Activated naive CD4-positive, alpha-beta T cell treated with anti-CD3 and anti-CD28 coated beads, Interleukin-2, amount 50 U/mL, for 72 hours (primary cell): ENCODE measurements at places on chromosomes 5 and 9. TPM values are rescaled to one million over a fixed set of nuclear protein-coding genes. Genes with fewer than 3 reads are reported as not detected.

- DNase-seq = peak; percentile 3
Observed at GRCh38 chr5:26700759-26701384, 337.5 kb downstream of the CDH9 start.

DNA sequence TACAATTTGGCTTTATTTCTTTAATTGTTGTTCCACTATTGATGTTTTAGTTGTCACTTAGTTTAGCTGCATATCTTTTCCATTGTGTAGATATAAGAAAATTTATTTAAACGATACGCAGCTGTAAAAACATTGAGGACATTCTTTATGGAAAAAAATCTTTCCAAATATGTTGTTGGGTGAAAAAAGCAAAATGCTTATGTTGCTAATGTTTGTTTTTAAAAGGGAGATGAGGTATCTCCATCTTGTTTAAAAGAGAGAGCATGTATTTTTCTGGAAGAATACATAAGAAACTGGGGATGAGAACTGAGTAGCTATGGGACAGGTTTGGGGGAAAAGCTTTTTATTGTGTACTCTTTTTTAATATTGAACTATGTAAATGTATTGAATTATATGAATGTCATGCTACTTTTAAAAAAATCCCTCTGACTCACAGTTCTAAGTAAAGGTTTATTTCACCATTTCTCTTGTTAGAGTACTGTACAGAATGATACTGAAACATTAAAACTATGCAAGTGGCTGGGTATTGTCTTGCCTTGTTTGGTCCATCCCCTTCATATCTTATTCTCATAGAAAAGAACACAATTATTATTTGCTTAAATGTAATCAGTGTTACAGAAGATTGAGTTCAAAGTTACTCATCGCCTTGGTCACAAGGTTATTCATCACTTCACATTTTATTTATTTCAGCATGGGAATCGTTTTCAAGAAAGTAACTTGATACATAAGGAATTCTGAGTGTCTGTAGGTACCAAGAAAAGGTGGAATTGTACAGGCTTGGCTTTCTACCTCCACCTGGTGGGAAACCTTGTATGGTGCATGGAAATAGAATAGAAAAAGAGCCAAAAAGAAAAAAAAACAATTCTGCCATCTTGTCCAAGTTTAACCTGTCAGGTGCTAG lies 85.8 kb downstream of the RIC1 start:
- DNase-seq = no peak

DNA sequence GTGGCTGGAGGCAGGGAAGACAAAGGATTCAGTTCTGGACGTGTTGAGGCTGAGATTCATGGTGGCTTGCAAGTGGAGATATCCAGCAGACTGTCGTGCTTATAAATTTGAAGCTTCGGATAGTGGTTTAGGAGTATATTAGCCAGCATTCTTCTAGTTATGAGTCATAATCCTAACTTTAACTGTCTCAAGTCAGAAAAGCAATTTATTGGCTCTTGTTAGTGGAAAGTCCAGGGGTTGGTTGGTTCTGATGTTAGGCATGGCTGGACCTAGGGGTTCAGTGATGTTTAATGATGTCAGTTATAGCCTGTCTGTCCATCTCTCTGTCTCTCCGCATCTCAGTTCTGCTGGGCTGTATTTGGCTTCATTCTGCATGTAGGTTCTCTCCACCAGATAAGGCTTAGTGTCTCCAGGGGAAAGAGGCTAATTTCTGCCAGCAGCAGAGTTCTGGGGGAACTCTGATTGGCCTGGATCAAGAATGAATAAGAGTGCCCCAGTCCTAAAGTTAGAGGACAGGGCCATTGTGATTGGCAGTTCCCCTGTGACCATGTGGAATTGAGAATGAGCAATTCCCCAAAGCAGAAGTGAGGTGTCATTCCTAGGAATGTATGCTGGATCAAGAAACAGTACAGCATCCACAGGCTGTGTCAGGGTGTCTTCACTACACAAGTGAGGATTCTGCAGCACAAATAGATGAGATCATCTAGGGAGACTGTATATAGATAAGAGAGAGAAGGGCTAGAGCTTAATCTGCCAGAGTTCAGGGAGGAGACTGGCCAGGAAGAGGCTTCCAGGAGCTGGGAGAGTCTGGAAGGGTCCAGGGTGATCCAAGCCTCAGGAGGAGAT lies 72.9 kb upstream of the SHB start:
- no peak for DNase-seq

- DNase-seq = peak; percentile 61
Observed at GRCh38 chr5:157390551-157391297, 69.3 kb upstream of the NIPAL4 start.

Gene ZNF189
- 8.8 TPM for total RNA-seq

Gene CYFIP2
- 335 TPM for total RNA-seq

Gene SLC25A48
- total RNA-seq = not detected

Gene NUTM2G
- total RNA-seq = not detected

- peak; percentile 40 for DNase-seq
Observed at GRCh38 chr9:133534346-133535291, at the start of gene ADAMTSL2. TSS of gene ADAMTSL2 (plus strand) at chr9:133534704. CDS start at chr9:133536713, 2,009 bp downstream.

GRCh38 chr5:7218141-7218540 lies 177.8 kb upstream of the ADCY2 start:
- DNase-seq = no peak

GRCh38 chr5:72572236-72572765 lies 65.1 kb upstream of the ZNF366 start:
- no peak for DNase-seq

Gene TNFSF8
- total RNA-seq = 26.9 TPM

GRCh38 chr9:77588271-77588937 lies 59.7 kb downstream of the GNA14 start:
- DNase-seq = no peak

GRCh38 chr5:168925160-168925559 lies 346.0 kb upstream of the PANK3 start:
- DNase-seq = no peak

- DNase-seq = no peak
Observed at GRCh38 chr9:38305582-38305981, 86.9 kb upstream of the ALDH1B1 start.

DNA sequence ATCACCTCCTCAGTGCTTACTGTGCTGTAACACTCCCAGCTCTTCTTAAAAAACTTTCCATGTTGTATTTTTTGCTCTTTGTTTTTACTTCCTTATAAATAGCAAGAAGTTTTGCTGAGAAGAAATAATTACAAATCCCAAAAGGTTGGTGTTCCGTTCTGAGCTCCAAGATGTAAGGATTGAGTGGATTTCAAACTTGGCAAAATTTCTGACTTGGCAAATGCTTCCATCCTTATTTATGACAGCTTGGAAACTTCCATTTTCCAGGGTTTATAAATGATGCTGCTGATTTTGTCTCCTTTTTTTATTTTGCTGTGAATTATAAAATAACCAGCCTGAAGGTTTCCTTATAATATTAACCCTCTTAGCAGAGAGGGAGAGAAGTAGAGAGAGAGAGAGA lies 151.9 kb downstream of the NTRK2 start:
- DNase-seq = no peak

Gene DNAH5
- total RNA-seq = not detected

GRCh38 chr5:41406424-41406823 lies 104.0 kb downstream of the PLCXD3 start:
- no peak for DNase-seq

DNA sequence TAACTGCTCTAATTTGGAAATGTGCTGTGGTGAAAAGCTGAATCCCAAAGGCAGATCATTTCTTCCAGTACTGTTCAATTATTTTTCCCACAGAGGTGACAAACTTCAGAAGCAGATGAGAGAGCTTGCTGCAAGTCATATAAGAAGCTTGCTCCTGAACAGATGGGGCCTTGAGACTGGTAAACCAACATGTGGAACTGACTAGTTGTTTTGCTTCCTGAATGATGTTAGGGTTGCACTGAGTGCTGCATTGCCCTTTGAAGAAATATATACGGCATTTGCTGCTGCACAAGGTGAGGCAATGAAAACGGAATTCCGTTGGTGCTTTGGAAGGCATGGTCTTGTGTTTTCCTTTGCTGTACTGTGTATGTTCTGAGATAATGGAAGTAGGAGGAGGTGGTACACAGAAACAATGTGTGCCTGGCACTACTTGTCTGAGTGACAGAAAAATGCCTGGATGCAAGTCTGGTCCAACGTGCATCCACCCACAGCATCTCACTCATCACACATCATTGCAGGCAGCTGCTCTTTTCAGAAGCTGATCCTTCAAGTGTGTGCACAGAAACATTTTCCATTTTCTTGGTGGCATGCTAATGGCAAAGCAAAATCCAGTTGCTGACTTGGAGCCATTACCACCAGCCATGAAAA lies 76.9 kb downstream of the ANKH start:
- DNase-seq = no peak

Gene TOR2A
- total RNA-seq = 10.9 TPM

Gene PTGES
- 0.41 TPM for total RNA-seq

DNA sequence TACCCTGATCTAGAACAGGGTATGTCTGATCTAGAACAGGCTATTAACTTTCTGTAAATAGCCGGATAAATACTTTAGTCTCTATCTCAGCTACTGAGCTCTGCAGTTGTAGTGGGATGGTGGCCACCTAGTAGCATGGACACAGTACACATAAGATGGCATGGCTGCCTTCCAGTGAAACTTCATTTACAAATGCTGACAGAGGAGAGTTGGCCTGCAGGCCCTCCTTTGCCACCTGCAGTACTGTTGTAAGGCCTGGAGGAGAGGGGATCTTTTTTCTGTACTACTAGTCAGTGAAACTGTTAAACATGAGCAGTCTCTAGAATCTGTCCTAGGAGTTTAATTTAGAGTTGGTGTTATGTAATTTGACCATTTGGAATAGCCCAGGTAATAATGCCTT lies 86.0 kb downstream of the TRIO start:
- DNase-seq = no peak

Gene SEMA5A
- total RNA-seq = not detected

Gene ZNF354C
- total RNA-seq = 6.9 TPM

GRCh38 chr5:96909003-96909402 lies 26.9 kb upstream of the LNPEP start:
- no peak for DNase-seq

DNA sequence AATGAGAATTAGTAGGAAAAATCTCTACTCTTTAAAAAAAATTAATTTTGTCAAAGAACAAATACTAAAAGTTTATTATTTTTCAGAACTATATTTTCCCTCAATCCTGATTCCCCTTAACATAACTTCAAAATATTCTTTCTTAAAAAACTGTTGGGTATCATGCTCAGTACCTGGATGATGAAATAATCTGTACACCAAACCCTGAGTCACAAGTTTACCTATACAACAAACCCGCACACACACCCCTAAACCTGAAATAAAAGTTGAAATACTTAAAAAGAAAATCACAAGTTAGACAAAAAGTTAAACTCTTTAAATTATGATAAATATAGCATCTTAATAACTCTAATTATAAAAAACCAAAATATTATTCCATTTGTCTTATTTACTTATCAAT lies 812.3 kb downstream of the MAT2B start:
- DNase-seq = no peak

GRCh38 chr5:4643190-4643589 lies 496.9 kb upstream of the ADAMTS16 start:
- DNase-seq = no peak

DNA sequence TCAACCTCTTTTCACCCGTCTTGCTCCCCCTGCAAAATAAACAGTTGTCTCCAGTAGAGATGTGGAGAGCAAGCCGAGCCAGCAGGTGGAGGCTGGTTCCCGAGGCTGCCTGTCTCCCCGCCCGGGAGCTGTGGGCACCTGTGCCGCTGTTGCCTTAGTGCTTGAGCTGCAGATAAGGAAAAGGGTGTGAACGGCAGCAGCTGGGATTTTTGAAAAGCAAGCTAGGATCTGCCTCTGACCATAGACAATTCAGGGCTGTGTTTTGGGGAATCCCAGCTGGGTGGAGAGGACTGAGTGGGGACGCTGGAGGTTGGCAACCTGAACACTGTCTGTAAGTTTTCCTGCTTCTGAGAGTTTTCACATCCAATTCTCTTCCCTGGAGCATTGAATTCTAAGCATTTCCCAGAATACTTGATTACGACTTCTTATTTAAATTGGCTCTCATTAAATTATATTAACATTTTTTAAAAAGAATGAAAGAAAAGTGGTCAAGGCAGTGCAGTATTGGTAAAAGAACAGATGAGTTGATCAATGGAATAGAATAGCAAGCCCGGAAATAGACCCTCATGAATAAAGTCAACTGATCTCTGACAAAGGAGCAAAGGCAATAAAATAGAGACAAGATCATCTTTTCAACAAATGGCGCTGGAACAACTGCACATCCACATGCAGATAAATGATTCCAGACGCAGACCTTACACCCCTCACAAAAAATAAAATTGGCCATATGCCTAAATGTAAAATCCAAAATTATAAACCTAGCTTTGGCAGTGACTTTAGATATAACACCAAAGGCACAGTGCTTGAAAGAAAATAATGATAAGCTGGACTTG lies 9.7 kb downstream of the WNK2 start:
- no peak for DNase-seq

DNA sequence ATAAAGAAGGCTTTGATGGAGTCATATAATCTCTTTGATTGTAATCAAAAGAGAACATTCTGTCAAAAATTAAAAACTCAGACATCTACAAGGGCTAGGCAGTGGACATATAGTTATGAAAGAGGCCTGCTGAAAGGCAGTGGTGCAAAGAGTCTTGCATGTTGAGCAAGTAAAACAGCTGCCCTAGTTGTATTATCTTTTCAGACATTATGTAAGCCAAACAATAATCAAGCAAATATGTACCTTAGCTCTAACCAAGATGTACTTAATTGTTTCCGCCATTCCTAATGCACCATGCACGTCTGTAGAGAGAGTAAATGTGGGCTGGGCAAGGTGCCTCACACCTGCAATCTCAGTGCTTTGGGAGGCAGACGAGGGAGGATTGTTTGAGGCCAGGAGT lies 14.3 kb downstream of the GAPT start:
- no peak for DNase-seq

Gene ZNF608
- total RNA-seq = not detected

DNA sequence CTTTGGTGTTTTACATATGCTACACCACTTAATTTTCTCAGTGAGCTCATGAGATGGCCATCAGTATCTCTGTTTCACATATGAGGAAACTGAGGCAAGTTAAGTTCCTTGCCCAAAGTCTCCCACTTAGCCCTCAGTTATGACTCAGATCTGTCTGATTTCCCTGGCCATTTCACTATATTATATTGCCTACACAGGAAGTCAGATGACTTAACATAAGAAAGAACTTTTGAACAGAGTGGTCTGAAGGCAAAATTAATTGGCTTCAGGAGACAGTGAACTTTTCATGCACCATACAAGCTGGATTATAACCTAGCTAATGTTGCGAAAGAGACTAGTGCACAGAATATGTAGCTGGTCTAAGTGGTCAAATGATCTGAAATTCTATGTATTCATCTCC lies 221.6 kb downstream of the NFIB start:
- DNase-seq = no peak

Gene MIGA2
- total RNA-seq = 30.4 TPM

GRCh38 chr5:17448877-17449276 lies 49.2 kb upstream of the TAF11L2 start:
- no peak for DNase-seq

- no peak for DNase-seq
Observed at GRCh38 chr5:167716126-167716775, 575.2 kb upstream of the WWC1 start.

DNA sequence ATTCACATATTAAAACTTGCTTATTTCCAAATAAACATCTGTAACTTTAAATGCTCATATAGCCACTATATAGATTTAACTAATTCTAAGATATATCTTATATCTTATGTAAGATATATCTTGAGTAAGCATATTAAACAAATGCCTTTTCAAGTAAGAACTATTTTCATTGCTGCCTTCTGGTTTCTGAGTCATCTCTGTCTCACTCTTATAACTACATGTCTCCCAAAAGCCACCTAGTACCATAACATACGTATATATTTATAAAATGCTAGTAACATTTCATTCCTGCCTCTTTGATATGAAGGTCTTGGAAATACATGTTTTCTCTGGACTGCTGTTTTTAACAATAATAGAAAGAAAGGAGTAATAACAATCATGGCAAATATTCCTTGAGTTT lies 429.5 kb downstream of the DTWD2 start:
- no peak for DNase-seq
